ENCODE measurements at places on chromosomes 13 and 19.

- no peak for DNase-seq
Measured at GRCh38 chr13:40671956-40672764, 5.7 kb upstream of the FOXO1 start.

DNA sequence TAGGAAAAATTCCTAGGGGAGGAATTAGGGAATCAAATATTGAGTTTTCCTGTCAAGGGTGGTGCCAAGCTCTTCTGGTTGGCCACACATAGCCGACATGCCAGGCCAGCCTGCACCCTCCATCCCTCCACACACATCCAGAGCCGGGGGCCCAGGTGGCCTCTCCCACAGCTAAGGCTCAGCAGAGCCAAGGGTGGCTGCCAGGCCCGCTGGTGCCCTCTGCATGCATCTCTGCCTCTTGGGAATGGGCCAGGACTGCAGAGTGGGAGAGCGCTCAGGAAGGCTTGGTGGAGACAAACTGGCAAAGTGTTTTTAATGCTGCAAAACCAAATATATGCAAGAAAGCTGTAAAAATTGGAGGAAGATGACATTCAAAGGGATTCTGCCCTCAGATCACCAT, 42.7 kb upstream of the GAS6 start:
- no peak for DNase-seq

- no peak for DNase-seq
Measured at GRCh38 chr19:50638600-50638999, 1.1 kb downstream of the SYT3 start.

DNA sequence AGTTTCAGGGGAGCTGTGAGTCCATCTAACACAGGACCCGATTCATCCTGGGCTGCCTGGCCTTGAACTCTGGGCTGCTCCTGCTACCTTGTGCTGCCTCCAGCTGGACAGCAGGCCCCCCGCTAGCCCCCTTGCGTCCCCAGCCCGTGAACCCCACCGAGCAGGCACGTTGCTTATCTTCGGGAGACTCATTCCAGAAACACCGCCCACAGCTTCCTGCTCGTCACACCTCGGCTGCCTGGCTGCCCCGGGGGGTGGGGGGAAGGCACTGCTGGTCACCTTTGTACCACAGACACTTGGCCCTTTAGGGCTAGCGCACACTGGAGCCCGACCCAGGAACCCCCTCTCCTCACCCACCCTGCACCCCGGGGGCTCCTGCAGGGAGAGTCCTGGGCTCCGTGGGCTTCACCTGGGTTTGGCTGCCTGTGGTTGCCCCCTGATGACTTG, 48.1 kb downstream of the CRTC1 start:
- DNase-seq, result no peak

- peak; percentile 66 for DNase-seq
Measured at GRCh38 chr19:28878862-28879566, 333.9 kb downstream of the UQCRFS1 start.

DNA sequence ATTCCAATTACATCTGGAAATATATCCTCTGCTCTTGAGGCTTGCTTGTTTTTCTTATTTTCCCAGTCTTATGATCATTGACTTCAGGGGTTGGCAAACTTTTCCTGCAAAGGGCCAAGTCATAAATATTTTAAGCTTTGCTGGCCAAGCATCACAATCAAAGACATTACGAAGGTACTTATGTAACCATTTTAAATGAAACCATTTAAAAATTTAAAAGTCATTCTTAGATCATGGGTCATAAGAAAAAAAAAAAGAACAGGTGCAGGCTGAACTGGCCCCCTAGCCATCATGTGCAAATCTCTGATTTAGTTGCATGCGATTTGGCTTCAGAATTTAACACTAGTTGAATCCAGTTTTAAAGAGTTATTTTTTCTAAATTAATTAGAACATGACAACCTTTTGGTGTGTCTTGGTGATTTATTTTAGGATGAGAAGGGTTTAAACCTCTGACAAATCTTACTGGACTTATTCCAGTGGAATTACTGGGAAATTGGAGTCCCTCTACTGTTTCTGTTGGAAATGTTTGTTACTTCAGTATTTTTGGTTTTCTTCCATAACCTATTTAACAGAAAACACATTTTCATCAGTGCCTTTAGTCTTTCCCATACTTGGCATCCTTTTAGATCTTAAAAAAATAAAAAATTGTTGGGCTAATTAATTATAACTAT, 148.1 kb downstream of the NHLRC3 start:
- DNase-seq, result no peak

DNA sequence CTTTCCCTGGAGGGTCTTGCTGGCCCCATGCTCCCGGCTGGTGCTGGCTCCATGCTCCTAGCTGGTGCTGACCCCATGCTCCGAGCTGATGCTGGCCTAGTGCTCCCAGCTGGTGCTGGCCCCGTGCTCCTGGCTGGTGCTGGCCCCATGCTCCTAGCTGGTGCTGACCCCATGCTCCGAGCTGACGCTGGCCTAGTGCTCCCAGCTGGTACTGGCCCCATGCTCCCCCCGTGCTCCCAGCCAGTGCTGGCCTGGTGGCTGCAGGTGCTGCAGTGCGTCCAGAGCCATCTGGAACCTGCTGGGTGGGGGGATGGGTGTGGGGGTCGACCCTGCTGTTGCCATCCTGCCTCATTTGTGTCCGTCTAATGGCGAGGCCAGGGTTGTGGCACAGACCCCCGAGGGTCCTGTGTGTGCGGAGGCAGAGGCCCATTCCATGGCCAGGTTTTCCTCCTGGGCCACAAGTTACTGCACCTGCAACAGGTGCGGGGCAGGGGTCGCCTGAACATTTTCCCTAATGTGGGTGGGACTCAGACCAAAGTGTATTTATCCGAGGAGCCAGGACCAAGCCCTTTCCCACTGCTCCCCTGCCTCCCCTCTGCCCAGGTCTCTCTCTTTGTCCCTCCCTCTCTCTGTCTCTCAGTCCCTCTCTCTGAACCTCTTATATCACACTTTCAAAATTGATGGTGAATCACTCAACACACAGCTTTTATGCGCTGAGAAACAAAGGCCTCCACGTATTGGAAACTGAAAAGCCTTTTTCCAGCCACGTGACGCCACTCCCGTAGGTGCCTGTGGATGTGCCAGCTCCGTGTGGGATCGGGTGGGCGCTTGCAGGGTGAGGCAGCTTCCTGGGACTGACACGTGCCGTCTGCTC, 45.1 kb downstream of the MCF2L start:
- no peak for DNase-seq

- peak; percentile 26 for DNase-seq
Measured at GRCh38 chr13:42804244-42804874, 23.0 kb downstream of the FAM216B start.

DNA sequence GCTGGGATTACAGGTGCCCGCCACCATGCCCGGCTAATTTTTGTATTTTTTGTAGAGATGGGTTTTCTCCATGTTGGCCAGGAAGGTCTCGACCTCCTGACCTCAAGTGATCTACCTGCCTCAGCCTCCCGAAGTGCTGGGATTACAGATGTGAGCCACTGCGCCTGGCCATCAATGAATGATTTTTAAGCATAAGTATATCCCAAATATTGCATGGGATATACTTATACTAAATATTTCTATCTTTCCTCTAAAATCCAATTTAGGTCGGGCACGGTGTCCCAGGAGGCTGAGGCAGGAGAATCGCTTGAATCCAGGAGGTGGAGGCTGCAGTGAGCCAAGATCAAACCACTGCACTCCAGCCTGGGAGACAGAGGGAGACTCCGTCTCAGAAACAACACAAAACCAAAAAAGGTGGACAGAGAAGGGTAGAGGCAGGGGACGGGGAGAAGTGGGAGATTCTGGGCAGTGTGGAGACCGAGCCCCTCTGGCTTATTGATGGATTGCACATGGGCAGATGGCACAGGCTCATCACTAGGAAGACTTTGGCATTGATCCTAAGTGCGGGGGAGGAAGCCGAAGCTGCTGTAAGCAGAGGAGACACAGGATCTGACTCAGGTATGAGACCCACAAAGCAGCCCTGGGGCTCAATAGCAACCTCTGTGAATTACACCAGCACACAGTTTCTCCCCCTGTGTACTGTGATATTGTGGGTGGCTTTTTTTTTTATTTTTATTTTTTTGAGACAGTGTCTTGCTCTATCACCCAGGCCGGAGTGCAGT, 13.5 kb downstream of the ARRDC5 start:
- DNase-seq, result no peak

- peak; percentile 68 for DNase-seq
Measured at GRCh38 chr13:29594710-29595379, 643 bp downstream of the SLC7A1 start.

DNA sequence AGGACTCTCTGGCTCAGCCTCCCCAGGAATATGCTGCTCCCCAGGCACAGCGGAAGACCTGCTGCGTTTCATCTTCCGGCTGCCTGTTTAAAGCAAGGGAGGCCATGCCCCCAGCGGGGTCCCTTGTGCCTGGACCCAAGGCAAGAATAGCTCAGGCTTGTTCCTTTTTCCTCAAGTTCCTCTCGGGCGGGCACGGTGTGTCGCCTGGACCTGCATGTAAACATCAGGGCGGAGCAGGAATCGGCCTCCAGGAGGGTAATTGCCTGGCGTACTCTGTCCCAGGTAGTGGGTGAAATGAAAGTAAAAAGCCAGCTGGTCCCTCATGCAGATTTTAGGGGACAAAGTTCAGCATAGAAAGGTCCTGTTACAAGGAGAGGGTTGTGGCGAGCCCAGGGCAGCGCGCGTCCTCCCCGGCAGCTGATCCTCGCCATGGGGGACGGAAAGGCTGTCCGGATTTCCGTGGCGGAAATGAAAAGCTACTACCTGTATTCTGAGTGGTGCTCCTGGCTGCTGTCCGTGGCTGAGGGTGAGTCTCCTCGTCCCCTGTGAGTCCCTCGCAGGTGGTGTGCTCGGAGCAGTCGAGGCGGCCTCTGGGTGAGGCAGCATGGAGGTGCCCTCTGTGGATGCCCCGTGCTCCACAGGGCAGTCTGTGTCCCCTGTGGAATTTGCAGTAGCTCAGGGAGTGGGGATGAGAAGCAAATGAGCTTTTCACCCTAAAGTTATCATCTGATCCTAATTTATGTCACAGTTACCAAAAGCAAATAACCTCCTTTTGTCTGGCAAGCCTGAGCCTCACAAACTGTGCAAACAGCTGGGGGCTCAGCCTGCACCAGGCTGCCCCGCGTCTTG, 16.2 kb downstream of the MCF2L start:
- DNase-seq, result no peak

- DNase-seq, result peak; percentile 61
Measured at GRCh38 chr13:21670006-21670882, 629 bp upstream of the FGF9 start.

DNA sequence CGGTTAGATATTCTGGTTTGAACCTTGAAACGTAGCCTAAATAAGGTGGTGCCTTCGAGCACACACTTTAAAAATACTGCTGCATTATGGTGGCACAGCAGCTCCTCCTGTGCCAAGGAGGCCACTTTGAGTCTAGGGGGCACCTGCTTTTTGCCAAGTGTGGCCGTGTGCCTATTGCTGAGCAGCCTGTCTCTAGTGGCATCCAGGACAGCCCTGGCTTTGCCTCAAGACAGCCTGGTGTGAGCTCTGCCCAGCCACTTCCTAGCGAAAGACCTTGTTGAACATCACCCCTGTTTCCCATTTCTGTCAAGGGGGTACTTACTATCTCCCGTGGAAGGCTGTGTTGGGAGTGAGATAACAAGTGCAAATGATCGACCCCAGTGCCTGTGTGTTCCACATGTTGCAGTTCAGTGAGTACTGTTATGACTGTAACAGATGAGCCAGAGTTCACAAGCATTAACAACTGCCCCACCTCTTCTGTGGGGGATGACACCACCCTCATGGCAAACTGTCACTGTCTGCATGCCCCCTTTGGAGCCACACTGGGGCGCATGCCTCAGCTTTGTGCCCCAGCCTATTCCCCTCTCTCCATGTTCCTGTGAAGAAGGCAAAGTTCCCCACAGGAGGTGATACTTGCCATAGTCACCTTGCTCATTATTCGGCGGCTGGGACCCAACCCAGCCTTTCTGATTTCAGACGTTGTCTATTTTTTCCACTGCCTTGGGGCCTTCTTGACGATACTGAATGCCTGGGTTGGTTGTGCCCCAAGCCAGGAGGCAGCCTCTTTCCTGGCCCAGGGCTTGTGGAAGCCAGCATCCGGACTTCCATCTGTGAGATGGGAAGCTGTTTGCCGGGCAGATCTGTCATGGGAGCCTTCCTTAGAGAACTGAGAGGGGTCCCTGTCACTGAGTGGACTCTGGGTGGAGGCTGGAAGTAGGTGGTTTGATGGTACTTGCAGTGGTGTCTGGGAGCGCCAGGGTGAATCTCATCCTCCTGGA, 5.4 kb downstream of the GATAD2A start:
- DNase-seq, result peak; percentile 68

DNA sequence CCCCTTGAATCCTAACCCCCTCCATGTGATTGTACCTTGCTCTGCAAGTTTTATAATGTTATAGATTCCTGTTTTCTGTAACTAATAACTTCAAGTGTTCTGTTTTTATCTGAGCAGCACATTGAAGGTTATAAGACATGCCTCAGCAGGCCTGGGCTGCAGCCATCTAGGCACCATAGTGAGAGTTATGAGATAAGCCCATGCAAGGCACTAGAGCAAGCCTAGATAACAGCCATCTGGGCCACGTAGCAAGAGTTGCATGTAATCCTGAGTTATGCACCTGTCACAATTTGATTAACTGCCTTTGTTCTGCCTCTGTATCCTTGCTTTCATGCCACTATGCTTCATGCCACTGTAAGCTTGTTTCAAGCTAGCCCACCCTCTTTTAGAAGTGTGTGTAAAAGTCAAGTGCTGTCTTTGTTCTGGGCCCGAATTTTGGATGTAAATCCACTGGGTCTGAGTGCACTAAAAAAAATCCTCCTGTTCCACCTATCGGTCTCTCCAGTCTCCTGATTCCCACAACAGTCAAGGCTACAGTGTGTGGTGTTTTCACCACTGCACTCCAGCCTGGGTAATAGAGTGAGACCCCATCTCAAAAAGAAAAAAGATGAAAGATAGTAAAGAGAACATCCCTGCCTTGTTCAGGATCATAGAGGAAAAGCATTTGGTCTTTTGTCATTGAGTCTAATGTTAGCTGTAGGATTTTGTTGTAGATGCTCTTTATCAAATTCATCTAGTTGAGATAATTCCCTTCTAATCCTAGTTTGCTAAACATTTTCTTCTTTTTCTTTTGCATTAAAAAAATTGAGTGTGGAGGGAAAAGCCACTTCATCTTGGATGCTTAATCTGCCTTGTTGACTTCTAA, 16.0 kb upstream of the KBTBD6 start:
- DNase-seq, result no peak
